ENCODE measurements at places on chromosomes 6 and 20. TPM values are rescaled to one million over a fixed set of nuclear protein-coding genes. Genes with fewer than 3 reads are reported as not detected.

The STX7 gene
- total RNA-seq: 45.7 TPM

DNA sequence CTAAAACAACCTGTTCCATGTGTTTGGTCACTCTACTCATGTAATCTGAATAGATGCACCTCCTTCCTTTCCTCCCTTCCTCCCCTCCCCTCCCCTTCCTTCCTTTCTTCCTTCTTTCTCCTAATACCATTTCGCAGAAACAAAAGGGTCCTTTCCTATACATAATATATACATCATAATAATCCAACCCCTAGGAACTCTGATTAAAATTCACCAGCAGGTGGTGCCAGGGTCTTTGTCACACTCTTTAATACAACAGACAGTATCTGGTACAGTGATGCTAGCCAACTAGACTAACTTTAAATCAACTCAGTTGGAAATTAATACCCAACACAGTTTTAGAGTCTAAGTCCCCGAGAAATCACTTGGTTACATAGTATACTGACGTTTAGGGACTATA is 181.2 kb upstream of the SHLD1 start:
- peak; percentile 62 for DNase-seq

DNA sequence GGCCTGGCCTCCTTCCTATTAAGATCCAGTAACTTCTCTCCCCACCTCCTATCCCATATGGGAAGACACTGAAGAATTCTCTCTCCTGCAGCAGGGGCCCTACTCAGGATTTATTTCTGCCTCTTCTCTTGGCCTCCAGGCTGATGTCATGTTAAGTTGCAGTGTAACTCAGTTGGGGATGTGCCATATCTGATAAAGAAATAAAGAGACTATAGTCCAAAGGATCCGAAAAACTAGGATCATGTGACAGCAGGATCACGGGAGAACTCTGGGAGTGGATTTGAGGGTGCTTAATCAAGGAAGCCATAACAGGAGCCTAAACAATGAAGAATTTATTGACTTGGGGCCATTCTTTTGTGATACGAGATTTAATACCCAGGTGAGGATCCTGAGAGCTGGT is 38.5 kb upstream of the TGM6 start:
- DNase-seq: no peak

The RHAG gene
- not detected for total RNA-seq

DNA sequence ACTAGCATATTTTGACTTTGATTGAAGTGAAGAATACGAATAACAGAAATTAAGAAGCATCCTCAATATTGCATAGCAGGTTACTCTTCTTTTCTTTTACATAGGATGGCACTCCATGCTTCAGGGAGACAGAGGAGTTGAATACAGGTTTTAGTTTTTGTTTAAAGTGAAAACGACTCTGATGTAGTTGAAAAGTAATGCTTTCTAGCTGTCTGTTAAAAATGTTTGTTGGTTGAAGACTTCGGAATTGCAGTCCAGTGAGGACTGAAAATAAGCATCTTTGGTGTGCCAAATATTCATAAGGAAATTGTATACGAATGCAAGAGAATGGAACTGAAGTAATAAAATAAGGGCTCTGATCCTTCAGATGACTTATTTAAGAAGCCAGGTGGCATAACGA is 618 bp upstream of the SLC16A10 start:
- DNase-seq: no peak

The LRRN4 gene
- total RNA-seq: 0.76 TPM

The C6orf141 gene
- 16.6 TPM for total RNA-seq

GRCh38 chr6:147508042-147508865 is at the start of gene SAMD5:
Gene SAMD5, plus strand, starts transcription at chr6:147508690. Its CDS starts 239 bp downstream, at chr6:147508929.
- DNase-seq: peak; percentile 66

All from M059J (cell line).